ENCODE measurements at places on chromosomes 7 and 10.

DNA sequence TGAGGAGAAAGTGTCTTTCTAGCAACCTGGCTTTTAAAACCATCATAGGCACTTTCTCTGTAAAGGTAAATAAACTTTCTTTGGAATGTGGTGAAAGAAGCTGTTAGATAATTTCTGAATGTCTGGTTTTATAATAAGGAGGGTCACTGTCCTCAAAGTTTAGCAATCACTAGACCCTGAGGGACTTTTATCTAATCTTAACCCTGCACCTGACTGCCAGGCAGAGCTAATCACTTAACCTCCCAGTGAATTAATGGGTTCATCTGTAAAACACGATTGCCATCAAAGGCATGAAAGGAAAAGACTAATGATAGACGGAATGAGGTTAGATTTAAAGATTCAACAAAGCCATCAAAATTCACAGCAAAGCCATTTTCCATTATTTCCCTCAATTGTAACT, 553.8 kb downstream of the GRM8 start:
- no peak for DNase-seq

DNA sequence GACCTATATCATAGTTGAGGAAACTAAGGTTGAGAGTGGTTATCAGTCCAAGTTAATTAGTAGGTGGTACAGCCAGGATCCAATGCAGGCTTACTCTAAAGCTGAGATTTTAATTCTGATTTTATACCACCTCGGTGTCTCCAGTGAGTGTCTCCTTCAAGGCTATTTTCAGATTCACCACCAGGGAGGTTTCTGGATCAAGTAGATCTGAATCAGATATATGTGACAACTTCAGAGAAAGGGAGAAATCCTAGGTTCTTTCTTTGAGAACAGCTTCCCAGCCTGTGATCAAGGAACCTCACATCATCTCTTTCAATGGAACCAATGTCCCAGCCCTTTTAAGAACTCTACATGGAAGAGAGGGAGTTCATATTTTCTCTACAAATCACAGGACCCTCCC, 429.2 kb downstream of the SORCS3 start:
- DNase-seq, result no peak

GRCh38 chr10:69056129-69056528, 31.8 kb upstream of the SRGN start:
- no peak for DNase-seq

GRCh38 chr10:1148855-1149605, 92.8 kb downstream of the WDR37 start:
- no peak for DNase-seq

GRCh38 chr10:74651565-74651964, 174.8 kb upstream of the KAT6B start:
- DNase-seq, result no peak

- DNase-seq, result no peak
Observed at GRCh38 chr7:151958036-151959010, 2.1 kb downstream of the GALNTL5 start.

DNA sequence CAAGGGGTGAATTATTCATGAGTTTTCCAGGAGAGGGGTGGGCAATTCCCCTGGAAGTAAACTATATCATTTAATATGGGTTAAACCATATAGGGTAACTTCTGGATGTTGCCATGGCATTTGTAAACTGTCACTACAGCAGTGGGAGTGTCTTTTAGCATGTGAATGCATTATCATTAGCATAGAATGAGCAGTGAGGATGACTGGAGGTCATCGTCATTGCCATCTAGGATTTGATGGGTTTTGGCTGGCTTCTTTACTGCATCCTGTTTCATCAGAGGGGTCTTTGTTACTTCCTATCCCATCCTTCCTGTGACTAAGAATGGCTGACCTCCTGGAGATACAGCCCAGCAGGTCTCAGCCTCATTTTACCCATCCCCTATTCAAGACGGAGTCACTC, 139.5 kb upstream of the PRKCQ start:
- DNase-seq, result no peak

DNA sequence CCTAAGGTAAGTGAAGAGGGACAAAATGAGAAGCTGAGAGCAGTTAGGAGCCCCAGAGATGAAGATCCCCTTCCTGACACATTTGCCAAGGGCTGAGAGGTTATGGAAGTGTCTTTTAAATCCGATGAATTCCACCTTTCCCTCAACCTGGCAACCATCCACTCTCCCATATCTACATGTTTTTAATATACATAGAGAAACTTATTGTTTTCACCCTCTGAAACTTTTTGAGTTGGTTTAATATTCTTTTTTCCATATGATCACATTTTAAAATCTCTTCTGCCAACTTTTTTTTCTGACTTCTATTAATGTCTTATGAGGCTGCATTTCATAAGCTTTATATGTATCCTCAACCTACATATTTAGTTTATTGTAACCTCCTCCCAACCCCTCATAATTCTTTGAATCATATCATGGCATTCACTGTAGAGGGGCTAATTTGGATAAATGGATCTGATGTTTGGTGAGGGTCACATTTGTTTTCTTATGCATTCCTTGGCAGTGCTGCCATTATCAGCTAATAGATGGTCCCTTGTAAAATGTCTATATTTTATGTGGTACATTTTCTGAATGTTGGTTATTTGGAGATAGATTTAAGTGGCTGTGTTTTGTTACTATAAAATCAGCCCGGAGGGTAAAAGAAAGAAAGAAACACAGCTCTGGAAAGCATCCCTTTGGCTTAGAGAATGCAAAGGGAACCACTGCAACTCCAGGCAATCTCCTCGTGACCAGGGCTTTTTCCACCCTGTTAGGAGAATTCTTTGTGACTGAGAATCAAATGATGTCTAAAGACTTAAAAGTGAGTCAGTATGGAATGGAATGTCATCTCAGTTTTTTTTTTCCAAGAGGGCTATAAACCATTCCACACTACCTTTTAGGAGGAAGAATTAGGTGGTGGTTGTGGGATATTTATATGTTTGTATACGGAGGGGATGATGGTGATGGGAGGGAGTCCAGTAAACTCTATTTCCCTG, 334.4 kb downstream of the SUGCT start:
- DNase-seq, result peak; percentile 68

GRCh38 chr7:95190515-95190914, 133.8 kb downstream of the PON1 start:
- DNase-seq, result no peak

GRCh38 chr7:46568420-46569132, 647.5 kb upstream of the IGFBP3 start:
- no peak for DNase-seq
